ENCODE measurements at places on chromosomes 11 and 22.

- no peak for DNase-seq
These were observed 41.5 kb upstream of the HSPA8 start for GRCh38 chr11:123103326-123103980.

DNA sequence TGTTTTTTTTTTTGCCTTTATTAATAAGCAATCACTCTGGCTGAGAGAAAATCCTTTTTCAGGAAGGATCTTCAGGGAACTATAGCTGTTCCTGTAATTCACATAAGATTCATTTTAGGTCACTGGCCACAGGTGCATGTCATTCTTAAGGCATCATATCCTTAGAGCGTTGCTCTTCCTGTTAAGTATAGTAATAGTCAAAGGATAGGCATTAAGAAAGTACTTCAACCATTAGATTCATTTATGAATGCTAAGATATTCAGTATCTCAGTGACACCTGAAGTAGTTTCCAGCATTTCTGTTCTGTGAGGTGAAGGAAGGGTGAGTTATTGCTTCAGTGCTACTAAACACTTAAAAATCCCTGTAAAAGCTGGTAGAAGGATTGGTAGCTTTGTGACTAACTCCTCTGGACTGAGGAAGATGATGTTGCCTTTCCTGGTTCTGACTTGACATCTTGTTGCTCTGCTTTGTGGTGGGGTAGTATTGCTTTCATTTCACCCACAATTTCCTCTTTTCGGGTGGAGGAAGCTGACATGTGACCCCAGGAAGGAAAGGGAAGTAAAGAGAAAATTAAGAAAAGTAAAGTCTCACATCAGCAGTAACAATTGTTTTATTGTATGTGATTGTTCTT is 34.7 kb downstream of the RNF169 start:
- DNase-seq: no peak

DNA sequence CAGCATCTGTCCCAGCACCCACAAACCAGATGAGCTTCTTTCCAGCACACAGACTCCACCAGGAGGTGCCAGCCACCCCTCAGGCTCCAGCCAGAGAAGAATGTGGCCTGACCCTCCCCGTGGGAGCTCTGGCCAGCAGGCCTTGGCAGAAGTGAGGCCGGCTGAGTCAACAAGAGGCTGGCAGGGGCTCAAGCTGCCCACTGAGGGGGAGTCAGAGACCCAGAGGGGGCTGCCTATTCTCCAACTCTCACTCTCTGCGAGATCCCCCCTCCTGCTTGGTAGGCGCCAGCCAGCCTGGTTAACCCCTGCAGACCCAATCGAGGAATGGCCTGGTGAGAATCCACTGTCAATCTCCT is 10.6 kb upstream of the CDC42EP1 start:
- DNase-seq: no peak

GRCh38 chr22:24170188-24170587 is 11.1 kb upstream of the SUSD2 start:
- DNase-seq: no peak

GRCh38 chr22:38316364-38317121 is 690 bp downstream of the CSNK1E start:
- DNase-seq: peak; percentile 20

DNA sequence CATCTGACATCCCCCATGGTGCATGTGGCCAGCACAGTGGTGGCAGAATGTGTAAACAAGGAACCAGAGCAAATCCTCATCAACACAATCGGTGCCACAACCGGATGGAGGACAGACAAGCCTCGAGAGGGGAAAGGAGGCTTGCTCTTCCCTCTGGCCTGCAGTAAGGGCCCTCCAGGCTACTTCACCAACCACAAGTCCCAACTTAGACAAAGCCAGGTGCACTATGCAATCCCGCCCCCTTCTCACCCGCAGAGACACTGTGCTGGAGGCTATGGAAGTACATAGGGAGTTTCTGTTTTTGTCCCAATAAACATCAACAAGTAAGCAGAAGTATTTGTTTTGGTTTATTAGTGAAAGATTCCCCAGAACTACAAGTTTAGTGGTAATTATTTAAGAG is 54.3 kb downstream of the SPATA19 start:
- no peak for DNase-seq

DNA sequence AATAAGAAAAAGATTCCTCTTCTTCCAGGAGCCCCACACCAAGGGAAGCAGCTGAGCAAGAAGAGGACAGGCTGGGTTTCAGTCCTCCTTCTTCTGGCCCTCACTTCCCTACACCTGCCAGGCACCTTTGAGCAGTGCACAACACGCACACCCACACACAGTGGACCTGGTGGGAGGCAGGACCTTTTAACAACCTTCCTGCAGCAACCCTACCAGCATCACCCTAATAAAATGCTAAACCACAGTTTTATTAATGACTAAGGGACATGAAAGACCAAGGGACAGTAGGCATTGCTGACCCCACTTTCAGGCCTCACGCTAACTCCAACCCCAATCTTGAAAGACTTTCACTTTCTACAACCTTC is 12.2 kb downstream of the ARAP1 start:
- no peak for DNase-seq

DNA sequence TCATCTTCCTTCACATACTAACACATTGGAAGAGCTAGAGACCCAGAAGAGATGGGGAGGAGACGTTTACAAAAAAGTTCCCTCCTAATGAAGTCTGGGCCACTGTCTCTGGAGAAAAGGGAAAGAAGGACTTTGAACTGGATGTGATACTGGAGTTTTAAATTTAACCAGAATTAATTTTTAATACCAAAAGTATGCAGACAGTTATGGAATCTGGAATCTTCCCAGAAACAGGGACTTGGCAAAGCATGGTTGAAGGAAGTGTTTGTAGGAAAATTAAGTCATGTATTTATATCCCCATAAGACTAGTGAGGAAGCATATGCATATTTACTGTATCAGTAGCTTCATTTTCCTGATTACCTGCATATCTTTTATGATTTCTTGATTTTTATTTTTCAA is 215.5 kb downstream of the TTC28 start:
- DNase-seq: no peak

DNA sequence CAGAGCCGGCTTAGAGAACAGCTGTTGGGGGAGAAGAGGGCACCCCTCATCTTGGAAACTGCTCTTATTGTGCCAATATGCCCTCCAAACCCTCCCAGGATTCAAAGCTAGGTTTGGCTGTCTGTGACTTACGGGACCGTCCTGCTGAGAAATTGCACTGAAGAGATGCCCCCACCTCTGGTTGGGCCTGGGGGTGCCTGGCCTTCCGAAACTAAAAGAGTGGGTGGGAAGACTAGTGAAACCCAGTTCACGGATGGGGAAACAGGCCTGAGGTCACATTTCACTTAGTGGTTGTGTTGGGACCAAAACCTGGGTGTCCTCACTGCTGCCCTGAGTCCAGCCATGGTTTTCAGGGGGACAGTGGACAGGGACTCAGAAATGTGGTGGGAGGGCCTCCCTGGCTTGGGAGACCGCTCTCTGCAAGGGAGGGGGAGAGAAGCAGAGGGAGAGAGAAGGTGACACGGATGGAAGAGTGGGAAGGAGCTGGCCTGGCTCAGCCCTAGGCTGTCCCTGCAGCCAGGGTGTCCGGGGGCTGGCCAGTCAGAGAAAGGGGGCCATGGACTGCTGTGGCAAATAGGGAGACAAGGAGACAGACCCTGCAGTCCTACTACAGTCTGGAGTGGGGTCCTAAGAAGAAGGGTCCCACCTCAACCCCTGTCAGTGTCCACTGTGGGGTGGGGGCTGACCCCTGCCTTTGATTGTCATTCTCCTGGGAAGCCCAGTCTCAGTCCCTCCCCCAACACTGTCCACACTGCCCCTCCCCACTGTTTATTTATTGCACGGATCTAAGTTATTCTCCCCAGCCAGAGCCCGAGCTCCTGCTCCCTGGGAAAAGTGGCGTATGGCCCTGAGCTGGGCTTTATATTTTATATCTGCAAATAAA is 13.6 kb downstream of the MAFF start:
- DNase-seq: no peak

DNA sequence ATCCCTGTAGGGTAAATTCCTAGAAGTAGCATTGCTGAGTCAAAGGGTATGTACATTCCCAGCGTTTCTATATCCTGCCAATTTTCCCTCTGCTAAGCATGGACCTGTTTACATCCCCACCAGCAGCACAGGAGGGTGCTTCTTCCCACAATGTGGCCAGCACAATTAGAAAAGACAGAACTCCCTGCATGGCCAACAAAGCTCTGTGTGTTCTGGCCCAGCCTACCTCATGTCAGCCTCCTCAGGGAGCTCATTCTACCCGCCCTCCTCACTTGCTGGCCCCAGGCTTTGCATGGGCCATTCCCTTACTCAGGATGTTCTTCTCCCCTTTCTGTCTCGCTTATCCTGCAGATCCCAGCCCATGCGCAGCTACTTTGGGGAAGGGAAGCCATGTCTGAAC is 186.1 kb downstream of the DSCAML1 start:
- DNase-seq: no peak

DNA sequence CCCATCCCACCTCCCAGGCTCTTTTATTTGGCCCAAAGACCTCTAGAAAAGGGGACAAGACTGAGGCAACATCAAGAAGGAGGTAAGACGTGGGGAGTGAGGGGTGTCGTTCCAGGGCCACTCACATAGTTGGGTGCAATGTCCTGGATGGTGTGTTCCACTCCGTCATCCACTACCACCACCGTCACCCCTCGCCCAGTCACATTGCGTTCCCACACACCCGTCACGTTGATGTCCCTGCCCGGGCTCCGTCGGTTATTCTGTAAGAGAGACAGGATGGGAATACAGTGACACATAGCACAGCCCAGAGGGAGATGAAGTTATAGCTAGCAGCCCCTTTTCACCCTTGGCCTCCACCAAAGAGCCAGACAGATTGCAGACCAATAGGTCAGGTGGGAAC is 3.8 kb downstream of the PCSK7 start:
- DNase-seq: no peak

DNA sequence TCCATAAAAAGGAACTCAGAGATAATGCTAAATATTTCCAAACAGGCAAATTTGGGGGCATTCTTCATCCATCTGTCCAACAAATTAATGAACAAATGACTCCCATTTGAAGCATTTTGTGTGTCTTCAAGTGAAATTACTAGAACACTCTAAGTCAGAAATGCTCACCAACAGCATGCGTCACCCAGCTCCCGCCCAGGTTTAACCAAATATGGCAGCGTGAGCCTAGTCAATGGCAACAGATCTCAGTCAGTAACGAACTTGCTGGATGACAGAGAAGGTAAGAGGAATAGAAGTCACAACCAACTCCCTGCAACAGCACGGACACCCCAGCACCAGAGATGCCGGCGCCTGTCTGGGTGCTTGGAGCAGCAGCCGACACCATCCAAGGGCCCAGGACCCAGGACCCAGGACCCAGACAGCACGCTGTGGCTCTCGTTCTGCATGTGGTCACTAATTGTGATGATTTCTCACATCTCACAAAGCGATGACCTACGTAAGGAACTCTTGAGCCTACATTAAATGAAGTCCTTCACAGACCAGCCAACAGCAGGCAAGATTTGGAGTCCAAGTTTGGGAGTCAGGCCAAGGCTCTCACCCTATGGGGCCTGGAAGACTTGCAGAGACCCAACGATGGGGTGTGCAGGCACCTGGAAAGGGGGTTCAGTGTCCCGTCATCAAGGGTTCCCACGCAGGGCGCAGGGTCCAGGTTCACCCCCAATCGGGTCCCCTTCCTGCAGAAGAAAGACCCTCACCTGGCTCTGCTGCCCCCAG is 556.9 kb downstream of the BRD1 start:
- DNase-seq: no peak

GRCh38 chr11:17333799-17334586 is 17.6 kb upstream of the NCR3LG1 start:
- no peak for DNase-seq
